ENCODE measurements at places on chromosomes 11 and 22. TPM values are rescaled to one million over a fixed set of nuclear protein-coding genes. Genes with fewer than 3 reads are reported as not detected.

The FADS3 gene
- 242 TPM for total RNA-seq

- DNase-seq = no peak
These were observed 446.6 kb downstream of the BUD13 start for GRCh38 chr11:116326146-116326545.

DNA sequence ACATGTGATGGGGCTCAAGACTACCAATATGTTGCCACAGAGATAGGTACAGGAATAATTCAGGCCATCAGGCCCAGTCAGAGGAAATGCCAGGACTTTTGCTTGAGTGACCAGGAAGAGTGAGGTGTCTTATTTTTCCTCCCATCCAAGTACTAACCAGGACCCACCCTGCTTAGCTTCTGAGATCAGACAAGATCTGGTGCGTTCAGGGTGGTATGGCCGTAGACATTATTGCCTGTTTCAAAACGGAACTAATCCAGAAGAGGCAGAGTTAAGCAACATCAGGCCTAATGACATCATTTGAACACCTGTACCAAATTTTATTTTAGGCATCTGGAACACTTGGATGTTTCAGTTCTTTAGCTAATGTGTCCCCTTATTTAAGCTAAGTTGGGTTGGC is 205.5 kb upstream of the POU2AF2 start:
- no peak for DNase-seq

DNA sequence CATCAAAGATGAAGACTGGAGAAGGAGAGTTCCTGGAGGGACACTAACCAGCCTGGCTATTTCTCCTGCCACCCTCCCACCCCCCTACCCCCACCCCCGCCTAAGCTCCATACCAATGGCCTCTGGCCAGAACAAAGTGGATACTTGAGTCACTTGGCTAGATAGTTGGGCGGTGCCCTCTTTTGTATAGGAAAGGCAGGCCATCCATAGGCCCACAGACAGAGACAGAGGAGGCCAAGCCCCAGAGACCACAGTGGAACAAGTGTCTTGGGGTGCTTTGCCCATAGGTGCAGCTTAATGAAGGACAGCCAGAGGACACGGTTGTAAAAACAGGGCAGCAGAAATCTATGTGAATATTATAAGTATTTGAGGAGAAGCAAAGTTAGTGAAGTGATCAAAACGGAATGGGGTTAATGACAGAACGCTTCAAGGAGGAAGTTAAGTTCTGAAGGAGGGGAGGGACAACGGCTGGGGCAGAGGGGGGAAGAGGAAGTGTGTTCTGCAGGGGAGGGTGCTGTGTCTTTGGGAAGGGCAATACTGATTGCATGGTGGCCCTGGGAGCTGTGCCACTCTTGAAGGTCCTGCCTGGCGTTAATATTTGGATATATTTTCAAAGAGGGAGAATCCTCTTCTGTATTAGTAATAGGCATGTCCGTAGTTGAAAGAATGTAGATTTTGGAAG is 32.7 kb downstream of the FLI1 start:
- no peak for DNase-seq

The ASRGL1 gene
- 27.4 TPM for total RNA-seq

GRCh38 chr22:29700206-29700899 is 19.4 kb upstream of the CABP7 start:
- no peak for DNase-seq

DNA sequence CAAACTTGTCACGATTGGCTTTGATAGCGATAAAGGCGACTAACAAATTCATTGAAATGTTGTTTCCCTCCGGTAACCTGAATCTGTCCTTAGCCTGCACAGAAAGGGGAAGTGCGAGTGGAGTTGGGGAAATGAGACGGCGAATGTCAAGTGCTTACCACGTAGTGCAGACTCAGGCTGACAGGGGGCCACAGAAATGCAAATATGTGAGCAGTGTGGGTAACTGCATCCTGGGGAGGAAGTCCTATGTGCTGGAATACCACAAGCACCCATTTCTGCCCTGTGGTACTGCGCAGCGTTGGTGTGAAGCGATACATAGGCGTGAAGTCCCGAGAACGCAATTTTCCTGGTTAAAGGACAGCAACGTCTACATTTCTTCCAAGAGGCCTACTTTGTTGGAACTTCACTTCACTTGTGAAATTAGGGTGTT is 869 bp upstream of the EIF4ENIF1 start:
- DNase-seq = peak; percentile 81

- DNase-seq = peak; percentile 55
These were observed 41.8 kb downstream of the TST start for GRCh38 chr22:36977401-36977861.

DNA sequence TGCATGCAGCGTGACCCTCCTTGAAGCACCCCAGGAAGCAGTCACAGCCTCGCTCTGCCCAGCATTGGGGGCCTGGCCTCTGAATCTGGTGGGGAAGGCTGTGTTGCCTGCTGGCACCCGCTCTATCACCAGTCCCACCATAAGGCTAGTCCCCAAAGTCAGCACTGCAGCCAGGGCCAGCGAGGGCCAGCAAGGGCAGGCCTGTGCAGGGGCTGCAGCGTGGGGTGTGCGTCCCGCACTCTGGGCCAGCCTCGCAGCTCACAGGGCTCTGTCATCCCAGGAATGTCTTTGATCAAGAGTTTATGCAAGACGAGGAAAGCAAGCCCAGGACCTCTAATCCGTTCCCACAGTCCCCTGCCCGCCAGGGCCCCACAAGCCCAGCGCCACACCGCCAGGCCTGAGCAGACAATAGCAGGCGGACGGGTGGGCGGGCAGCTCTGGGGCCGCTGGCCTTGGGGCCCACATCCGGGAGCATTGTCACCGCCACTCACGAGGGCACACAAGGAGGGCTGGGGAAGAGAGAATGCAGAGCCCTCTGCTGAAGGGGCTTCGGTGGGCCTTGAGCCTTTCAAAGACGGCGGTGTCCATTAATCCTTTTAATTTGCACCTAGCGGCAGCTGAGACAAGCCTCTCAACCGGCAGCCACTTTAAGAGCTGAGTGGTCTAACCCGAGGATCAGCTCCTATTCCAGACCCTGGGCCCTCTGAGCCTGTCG is 17.1 kb downstream of the LTO1 start:
- DNase-seq = peak; percentile 46

DNA sequence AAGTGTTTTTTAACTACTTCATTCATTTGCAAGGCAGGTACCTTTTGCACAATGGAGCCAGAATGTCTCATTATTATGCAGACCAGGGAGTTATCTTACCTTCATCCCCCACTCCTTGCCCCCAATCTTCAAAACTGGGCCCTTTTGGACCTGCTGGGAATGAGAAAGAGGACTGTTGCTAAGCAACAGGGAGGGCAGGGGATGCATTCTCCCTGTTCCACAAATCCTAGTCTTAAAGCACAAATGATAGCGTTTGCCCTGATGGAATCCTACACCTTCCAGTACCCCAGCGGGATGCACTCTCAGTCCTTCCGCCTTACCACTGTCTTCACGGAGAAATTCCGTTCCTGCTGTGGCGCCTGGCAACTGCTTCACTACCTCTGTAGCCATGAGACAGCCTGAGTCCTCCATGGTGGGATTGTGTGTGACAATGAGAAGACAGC is 4.1 kb upstream of the KCNJ1 start:
- no peak for DNase-seq

DNA sequence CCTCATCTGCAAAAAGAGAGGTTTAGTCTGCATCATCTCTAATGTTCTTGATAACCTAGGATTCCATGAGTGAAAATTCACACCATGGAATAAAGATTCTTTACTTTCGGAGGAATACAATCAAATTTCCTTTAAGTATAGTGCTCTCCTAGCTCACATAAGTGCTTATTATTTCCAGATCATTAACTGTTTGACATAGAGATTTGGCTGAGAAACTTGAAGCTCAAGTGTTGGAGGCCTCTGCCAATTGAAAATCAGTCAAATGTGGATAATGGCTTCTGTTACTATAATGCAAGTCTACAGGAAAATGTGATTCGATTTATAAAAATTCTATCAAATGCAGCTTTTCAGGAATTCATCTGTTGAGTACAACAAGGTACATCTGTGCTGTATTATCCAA is 144.6 kb downstream of the KIF18A start:
- no peak for DNase-seq

The BATF2 gene
- 0.34 TPM for total RNA-seq

GRCh38 chr11:77467233-77467632 is 6.7 kb downstream of the PAK1 start:
- DNase-seq = no peak

- DNase-seq = peak; percentile 24
These were observed 15.0 kb upstream of the APOA1 start for GRCh38 chr11:116852261-116853031.

- DNase-seq = no peak
These were observed 374 bp downstream of the NLRP10 start for GRCh38 chr11:7964873-7965272.

The TYR gene
- total RNA-seq = not detected

The GTSE1 gene
- total RNA-seq = 2.7 TPM

The TSGA10IP gene
- not detected for total RNA-seq

The TRIM21 gene
- 34.9 TPM for total RNA-seq

DNA sequence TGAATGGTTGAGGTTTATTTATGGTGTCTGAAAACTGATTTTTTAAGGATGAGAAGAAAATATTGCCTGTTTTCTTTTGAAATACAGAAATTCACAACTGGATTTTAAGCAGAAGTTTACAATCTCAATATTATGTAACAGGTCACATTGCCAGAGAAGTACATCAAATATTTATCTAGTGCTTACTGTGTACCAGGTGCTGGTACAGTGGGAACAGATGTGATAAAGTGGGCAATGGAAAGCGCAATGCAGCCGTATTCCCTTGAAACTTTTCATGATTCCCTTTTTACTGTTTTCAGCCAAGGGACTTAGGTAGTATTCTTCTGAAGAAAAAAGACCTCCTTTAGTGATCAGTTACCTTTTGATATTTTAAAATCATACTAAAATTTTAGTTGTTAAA is 49.6 kb downstream of the TTC17 start:
- no peak for DNase-seq

DNA sequence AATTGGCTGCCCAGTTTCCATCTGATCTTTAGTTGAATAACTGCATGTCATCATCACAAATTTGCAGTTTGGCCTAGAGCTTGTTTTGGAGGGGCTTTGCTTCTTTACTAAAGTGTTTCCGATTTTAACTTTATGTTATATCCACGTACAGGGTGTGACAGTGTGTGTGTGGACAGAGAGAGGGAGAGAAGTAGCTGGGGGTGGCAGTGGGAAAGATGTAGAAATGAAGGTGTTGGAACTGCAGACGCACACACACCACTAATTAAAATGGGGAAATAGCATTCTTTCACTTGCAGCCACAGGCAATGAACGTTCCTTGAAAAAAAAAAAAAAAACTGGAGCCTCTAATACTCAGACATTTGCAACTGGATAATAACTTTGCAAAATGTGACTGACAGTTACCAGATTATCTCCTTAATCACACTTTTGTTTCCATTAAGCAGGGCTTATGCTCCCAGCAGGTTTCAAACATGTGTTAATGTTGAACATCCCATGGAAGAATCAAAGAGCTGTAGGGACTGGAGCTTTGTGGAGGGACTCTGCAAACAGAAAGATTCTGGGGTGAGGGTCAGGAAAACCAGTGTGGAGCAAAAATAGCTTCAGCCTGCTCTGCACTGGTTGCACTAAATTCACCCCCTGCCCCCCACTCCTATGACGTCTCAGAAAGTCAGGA is 238.1 kb upstream of the TENM4 start:
- no peak for DNase-seq

GRCh38 chr11:48001438-48002021 is 21.2 kb downstream of the PTPRJ start:
- no peak for DNase-seq

The TSKU gene
- total RNA-seq = 8.7 TPM

- DNase-seq = peak; percentile 34
These were observed 24.2 kb upstream of the FLI1 start for GRCh38 chr11:128669506-128670270.

- no peak for DNase-seq
These were observed 350.9 kb upstream of the SYN3 start for GRCh38 chr22:33409079-33409478.

- DNase-seq = no peak
These were observed 24.0 kb downstream of the TSPAN18 start for GRCh38 chr11:44750551-44751465.

- no peak for DNase-seq
These were observed 13.5 kb downstream of the OPCML start for GRCh38 chr11:133518702-133519264.

DNA sequence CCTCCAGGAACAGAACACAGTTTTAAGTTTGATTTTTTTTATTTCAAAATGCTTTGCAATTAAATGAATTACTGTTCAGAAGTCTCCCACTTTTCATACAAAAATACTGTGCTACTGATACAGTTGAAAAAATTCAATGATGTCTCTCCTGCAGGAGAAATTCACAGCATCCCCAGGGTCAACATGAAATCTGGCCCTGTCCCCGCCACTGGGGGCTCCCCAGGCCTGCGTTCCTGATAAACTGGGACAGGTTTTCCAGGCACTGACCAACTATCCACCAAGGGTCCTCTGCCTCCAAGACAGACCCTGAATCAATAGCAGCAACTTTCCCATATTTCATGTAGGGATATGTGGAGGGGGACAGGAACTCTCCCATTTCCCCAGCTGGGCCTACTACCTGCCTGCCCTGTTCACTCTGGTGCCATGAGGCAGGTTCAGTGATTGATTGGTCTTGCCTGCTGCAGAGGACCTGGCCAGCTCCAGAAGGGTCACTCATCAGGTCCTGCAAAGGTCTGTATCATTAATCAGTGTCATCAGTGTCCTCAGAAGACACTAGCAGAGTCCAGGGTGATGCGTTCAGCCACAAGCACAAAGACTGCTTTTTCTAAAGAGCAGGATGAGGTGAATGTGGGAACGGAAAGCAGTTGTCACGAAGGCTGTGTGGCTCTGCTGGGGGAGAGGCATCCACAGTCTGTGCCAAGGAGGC is 43.4 kb downstream of the PISD start:
- no peak for DNase-seq
